ENCODE measurements at places on chromosomes 16 and 17. TPM values are rescaled to one million over a fixed set of nuclear protein-coding genes. Genes with fewer than 3 reads are reported as not detected.

Gene TMC8
- total RNA-seq, result 7.7 TPM

Gene CNP
- 96.1 TPM for total RNA-seq

Gene NPIPB12
- total RNA-seq, result 123 TPM

Gene ACSM2A
- not detected for total RNA-seq
